ENCODE measurements at places on chromosomes 4 and X.

DNA sequence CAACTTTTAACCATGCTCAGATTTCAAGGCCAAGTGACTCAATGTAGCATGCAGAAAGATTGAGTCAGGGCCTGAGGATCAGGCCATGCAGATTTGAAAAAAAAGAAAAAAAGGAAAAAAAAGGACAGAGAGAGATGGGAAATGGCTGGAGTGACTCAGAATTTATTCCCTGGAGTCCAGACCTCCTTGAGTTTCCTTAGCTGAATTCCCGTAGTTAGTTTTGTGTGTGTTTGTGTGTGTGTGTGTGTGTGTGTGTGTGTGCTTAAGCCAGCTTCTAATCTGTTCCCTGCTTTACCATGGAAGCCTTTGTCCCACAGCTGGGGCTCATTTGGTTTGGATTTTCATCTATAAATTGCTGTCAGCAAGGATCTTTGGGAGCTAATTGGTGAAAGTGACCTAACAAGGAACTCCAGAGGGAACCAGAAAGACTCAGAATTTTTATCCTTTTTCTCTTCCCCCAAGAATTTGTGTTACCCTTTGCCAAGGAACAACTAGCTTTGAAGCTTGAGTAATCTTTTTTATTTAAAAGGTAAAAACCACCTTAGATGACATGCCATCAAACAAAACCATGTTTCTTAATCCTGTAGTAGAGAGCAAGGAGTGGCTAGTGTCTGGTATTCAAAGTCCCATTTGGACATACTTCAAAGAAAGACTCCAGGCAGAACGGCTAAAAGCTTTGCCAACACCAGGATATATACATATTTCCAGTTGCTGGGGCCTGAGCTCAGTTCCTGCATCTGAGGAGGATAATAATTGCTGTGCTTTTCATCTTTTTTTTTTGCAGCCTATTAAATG, 109.0 kb upstream of the DDIT4L start:
- DNase-seq: peak; percentile 6

DNA sequence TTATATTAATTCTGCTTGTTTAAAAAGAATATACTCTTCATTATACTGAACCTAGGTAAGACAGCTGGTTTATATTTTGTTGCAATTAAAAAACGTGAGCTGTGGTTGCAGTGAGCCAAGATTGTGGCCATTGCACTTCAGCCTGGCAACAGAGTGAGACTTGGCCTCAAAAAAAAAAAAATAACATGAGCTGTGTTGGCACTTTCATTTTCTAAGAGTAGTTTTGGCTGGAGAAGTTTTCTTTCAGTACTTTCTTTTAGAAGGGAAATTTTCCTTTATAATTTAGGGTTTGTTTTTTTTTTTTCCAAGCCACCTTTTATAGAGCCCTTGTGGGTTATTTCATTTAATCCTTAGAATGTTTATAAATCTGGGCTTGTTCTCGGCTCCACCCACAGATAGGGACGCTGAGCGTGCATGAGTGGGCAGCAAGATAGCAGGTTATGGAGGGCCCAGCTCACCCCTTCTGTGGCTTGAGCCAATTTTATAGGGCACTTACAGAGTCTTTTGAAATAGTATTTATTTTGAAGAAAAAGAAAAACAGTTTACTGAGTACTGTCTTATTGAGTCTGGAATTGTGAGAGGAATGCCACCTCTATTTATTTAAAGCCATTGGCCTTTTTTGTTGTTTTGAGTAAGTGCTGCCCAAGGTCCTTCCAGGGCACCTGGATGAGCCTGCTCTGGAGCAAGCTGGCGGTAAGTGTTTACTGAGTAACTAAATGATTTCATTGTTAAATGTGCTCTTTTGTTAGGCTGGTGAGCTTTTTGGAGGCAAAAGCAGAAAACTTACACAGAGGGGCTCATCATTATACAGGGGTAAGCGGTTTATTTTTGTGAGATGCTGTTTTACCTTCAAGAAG, 60.9 kb downstream of the HTT start:
- no peak for DNase-seq

DNA sequence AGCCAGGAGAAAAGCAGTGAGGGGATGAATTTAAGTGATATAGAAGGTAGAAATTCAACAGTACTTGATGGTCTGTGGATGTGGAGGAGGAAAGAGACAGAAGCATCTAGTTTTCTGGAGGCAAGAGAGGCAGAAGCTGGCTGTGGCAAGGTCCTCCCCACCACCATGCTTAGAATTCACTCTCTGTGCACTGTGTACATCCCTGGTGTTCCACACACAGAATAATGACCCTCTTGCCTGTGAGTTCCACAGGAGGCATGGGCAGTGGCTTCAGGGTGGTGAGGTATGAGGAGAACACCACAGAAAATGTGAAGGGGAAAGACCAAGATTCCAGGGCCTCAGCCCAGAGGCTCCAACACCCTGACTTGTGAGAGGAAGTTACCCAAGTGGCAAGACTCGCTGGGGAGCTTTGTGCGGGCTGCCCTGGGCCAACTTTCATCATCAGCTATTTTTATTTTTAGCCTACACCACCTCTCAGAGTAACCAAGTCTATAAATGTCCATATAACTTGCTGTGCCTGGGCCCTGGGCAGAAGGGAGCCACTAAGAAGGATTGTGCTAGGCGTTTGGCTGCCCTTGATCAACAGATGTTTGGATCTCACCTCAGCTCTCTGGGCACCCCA, 7.8 kb upstream of the INTS6L start:
- DNase-seq: no peak

DNA sequence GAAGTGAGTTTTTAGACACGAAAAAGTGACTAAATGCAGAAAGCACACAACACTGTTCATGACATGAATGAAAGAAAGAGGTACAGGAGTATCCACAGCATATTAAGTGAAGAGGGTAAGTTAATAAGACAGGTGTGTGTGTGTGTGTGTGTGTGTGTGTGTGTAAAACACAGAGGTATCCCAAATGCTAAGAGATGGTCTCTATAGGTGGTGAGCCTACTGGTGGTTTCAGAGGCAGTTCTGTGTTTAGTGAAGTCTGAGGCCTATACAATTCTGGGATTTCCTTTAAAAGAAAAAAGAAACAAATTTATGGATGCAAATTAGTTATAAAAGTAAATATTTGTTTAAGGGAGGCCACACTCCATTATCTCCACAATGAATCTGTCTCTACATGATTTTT, 17.4 kb upstream of the TNIP3 start:
- no peak for DNase-seq

GRCh38 chr4:66949419-66949818, 595.9 kb downstream of the CENPC start:
- no peak for DNase-seq

GRCh38 chrX:145821291-145821897, 3.8 kb downstream of the SLITRK2 start:
- no peak for DNase-seq

DNA sequence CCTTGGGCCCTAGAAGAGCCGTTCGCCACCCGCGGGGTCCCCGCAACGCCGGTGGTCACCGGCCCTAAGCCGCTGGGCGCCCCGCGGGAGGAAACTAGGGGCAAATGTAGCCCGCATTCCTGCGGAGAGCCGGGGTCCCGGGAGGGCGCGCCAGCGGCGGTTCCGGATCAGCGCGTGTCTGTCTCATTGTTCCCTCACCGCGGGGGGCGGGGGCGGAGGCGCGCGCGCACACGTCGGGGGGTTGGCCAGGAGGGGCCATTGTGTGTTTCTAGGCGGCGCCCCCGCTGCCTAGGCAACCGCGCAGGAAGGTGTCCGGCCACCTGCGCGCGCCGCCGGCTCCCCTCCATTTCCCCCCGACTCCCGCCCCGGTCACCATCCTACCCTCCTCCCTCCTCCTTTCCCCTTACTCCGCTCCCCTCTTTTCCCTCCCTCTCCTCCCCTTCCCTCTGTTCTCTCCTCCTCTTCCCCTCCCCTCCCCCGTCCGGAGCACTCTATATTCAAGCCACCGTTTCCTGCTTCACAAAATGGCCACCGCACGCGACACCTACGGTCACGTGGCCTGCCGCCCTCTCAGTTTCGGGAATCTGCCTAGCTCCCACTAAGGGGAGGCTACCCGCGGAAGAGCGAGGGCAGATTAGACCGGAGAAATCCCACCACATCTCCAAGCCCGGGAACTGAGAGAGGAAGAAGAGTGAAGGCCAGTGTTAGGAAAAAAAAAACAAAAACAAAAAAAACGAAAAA, 789 bp upstream of the DDX3X start:
- DNase-seq: peak; percentile 70

DNA sequence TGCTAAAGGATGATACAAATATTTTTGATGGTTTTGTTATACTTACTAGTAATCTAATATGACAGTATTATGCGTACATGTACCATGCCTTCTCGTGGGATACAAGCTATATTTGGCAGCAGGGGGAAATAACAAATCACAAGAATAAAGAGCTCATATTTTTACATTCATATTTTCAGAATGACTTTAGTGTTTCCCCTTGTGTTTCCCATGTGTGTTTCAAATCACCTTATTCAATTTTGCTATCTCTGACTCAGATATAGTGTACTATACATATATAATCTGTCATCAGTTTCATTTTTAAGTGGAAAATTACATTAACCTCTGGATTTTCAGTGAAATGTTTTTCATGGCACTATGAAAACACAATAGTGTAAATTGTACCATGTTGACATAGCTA, 146.8 kb downstream of the RPA4 start:
- DNase-seq: no peak

DNA sequence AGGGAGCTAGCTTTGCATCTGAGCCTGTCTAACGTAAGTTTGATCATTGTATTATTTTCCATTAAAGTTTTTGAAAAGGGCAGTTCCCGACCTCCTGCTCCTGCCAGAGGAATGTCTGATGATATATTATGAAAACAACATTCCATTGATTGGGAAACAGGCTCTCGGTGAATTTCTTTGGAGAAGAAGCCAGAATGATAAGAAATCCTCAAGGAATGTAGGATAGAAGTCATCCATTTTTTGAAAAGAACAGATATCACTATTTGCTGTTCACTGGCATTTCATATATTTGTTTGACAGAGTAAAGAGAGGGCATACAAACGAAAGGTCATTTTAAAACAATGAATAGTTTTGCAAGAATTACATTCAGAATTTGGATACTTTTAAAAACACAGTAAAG, 781.0 kb upstream of the HTR2C start:
- no peak for DNase-seq

GRCh38 chr4:17188547-17189400, 290.3 kb upstream of the LDB2 start:
- no peak for DNase-seq

Data from foreskin melanocyte (primary cell).